Suppressor macrophage treated with lipopolysaccharide for 1 hour (primary cell): ENCODE measurements at places on chromosomes 7 and 10.

GRCh38 chr7:45656431-45656830 lies 82.3 kb downstream of the ADCY1 start:
- DNase-seq, result no peak

GRCh38 chr10:74898201-74898976 lies 72.0 kb downstream of the KAT6B start:
- peak; percentile 28 for DNase-seq

GRCh38 chr7:17038160-17038782 lies 156.5 kb upstream of the AGR3 start:
- DNase-seq, result no peak

- DNase-seq, result no peak
Measured at GRCh38 chr7:2012981-2013380, 219.8 kb downstream of the MAD1L1 start.

DNA sequence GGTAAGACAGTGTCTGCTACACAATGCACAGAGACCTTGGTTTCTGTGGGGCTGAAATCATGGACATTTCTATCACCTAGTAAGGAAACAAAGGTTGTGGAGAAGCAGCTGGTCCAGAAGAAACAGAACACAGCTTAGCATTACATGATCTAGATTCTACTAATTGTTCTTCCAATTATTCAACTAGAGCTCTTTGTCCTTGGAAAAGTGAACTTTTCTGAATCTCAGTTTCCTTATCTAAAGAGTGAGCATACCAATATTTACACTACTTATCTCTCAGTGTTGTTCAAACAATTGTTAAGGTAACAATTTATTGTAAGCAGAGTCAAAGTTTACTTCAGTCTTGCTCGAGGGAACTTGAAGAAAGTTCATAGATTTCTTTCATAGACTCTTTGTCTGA lies 42.3 kb upstream of the TRIM24 start:
- no peak for DNase-seq

- no peak for DNase-seq
Measured at GRCh38 chr7:46864716-46865115, 717.2 kb downstream of the TNS3 start.

DNA sequence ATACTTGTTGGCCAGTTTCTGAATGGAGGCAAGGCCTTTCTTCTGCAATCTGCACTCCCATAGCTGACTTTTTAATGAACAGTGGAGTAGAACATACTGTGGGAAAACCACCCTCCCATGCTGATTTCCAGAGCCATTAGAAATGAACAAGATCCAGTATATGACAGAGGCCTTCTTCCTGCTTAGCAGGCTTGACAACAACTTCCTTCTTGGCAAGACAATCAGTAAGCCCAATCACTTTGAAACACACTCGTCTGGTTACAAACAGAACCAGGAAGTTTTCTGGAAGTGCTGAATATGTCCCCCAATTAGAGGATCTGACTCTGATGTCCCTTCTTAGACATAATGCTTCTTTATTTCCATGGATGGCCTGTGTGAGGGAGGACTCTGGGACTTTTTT lies 103.4 kb downstream of the SAMD9 start:
- peak; percentile 5 for DNase-seq

GRCh38 chr7:57404967-57405421 lies 45.0 kb upstream of the ZNF716 start:
- DNase-seq, result no peak

DNA sequence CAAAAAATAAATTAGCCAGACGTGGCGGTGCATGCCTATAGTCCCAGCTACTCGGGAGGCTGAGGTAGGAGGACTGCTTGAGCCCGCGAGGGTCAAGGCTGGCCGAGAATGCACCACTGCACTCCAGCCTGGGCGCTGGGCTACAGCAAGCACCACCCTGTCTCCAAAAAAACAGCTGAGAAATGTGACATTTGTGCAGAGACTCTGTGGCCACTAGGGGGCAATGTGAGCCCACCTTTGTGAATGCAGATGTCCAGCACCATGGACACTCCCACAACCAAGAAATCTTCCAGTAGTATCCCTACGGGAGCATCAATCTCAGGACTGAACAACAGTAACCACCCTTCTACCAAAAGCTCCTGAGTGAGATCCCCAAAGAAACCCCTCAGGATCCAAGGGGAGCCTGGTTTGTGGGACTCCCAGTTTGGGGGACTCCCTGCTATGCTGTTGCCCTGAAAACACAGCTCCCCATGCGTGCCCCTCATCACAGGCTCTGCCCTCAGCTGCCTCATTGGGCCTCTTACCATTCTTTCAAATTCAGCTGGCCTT lies 6.2 kb upstream of the AHCYL2 start:
- DNase-seq, result peak; percentile 91

GRCh38 chr10:103685880-103686669 lies 169.3 kb downstream of the SH3PXD2A start:
- peak; percentile 70 for DNase-seq
